WTC11 (cell line): ENCODE measurements at places on chromosomes 6 and 20.

DNA sequence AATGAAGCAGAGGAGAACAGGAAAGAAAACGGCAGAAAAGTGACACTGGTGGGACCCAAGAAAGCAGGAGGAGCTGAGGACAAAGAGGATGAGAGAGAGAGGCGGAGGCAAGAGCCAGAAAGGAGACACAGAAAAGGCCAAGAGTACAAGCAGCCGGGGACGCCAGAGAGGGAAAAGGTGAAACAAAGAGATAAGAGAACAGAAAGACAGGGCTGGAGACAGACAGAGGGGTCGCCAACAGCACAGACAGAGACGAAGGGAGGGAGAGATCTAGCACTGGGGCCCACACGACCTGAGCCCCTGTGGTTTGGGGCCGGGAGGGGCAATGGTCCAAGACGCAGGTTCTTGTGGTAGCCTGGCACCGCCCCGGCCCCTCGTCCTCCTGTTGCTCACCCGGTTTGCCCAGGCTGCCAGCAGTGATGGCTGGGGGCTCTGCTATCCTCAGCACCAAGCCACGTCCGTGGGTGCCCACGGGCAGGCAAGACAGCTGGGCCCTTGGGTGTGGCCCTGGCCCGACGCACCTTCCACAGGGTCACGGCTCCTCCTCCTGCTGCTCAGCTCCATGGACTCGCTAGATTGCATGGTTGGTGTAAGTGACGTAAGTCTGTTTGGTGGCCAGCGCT lies 123.5 kb downstream of the GRM4 start:
- no peak for DNase-seq

DNA sequence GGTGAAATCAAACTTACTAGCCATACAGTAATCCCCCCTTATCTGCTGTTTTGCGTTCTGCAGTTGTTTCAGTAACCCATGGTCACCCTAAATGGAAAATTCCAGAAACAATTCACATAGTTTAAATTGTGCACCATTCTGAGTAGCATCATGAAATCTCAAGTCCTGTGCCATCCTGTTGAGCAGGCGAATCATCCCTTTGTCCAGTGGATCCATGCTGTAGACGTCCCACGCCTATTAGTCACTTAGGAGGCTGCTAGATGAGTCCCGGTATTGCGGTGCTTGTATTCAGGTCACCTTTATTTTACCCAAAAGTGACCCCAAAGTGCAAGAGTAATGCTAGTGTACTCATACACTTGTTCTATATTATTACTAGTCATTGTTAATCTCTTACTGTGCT lies 46.4 kb downstream of the HECA start:
- DNase-seq, result no peak

DNA sequence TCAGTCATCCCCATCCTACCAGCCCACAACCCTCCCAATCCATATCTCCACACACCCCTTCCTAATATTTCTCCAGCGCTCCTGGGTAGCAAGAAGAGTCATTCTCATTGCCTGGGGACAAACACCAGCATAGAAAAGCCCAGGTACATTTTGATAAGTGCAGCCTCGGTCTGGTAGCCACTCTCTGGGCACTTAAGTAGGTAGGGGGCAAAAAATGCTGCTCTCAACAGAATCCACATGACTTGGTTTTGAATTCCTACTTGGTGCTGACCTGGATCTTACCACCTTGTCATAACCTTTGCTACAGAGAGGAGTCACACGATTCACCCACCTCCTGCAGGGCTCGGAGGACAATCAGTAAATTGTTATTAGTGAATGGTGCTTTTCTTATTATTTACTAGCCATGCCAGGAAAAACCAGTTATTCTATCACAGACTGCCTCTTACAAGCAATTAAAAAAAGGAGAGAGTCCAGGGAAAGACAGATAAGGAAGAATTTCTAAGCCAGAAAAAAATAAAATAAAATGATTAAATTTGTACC lies 249.1 kb downstream of the LY86 start:
- no peak for DNase-seq

GRCh38 chr6:25229671-25230321 lies 49.4 kb upstream of the CARMIL1 start:
- no peak for DNase-seq
